CD4-positive, alpha-beta T cell treated with Interleukin-17A for 1 hour (primary cell): ENCODE measurements at places on chromosomes 1 and 21.

DNA sequence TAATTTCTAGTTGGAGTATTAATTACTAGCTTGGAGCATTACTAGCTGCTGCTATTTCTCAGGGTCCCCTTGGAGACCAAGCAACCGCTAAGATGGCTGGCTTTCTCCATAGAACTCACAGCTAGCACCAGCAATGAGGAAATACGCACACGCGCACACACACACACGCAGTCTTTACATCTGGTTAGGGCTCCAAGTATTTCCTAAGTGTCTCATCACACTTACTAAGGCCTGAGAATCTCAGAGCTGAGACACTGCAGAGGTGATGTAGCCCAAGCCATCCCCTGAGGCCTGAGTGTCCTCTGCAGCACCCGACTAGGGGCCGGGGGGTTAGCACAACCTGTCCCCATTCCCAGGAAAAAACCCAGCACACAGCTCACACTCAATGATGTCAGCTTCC lies 42.5 kb downstream of the ITPKB start:
- no peak for DNase-seq

- DNase-seq: no peak
Measured at GRCh38 chr1:95393434-95393833, 159.4 kb downstream of the RWDD3 start.

DNA sequence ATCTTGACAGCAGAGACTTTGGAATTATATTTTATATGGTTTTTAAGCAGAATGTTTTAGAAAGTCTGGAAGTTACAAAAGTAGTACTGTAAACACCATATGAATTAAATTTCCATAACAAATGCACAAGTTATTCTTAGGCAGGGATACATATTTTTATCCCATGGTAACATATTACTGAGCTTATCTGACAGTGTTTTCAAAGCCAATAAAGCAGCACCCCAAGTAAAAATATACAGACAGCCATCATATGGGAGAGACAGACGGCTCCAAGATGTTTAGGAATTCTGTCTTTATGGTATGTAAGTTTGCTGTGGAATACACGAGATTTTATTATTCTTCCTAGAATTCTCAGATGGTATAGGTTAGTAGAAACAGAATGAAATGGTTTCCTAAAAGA lies 12.0 kb upstream of the GNG4 start:
- DNase-seq: no peak

GRCh38 chr1:57483954-57484353 lies 60.1 kb upstream of the DAB1 start:
- no peak for DNase-seq

- DNase-seq: no peak
Measured at GRCh38 chr1:73887412-73887811, 310.6 kb downstream of the LRRIQ3 start.

GRCh38 chr1:53104289-53104913 lies 38.0 kb downstream of the SLC1A7 start:
- no peak for DNase-seq

- DNase-seq: no peak
Measured at GRCh38 chr1:95252422-95252821, 18.4 kb downstream of the RWDD3 start.

DNA sequence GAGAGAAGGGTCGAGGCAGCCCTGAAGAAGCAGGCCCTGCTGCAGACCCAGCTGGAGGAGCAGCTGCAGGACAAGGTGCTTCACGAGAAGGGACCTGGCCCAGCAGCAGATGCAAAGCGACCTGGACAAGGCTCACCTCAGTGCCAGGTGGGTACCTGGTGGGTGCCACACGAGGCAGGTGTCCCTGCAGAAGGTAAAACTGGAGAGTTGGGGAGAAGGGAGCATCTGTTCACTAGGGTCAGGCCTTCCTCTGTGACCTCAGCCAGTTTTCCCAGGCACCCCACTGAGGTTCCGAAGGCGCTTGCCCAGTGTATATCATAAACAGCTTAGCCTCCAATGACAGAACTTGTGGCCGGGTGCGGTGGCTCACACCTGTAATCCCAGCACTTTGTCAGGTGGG lies 5.5 kb upstream of the NBPF3 start:
- DNase-seq: no peak

GRCh38 chr1:229024528-229025130 lies 246.3 kb upstream of the RAB4A start:
- no peak for DNase-seq

DNA sequence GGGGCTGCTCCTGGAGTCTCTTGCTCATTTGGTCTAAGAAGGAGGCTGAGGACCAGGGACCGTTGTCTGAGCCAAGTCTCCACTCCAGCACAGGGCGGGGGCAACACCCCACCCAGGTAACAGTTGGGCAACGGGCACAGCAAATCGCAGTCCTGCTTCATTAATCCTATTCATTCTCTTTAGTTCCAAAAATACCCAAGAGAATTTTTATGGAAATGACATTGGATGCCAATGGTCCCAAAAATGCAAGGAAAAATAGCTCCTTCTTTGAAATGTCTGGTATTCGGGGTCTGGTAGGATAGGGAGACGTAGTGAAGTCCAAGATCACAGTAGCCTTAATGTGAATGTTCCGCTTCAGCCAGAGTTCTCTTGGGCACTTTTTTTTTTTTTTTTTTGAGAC lies 74.0 kb downstream of the ATP5PO start:
- no peak for DNase-seq

GRCh38 chr1:63848733-63849132 lies 74.9 kb downstream of the ROR1 start:
- no peak for DNase-seq

- no peak for DNase-seq
Measured at GRCh38 chr21:26148071-26148839, 22.3 kb downstream of the APP start.

GRCh38 chr21:25934771-25935224 lies 200.0 kb downstream of the GABPA start:
- DNase-seq: no peak

DNA sequence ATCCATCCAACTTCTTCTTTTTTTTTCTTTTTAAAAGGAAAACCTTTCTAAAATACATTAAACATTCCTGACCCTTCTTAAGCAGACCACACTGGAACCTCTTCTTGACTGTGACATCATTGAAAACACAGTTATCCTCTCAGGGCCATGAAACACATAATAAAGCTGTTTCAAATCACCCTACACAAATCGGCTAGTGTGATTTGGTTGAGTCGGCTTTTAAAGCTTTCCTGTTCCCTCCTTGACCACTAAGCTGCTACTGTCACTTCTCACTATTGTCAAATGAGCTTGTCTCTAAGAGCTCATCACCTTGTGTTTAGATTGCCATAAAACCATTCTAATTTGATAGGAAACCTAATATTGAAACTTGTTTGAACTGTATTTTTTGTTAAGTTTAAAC lies 5.9 kb downstream of the USP24 start:
- DNase-seq: peak; percentile 31

DNA sequence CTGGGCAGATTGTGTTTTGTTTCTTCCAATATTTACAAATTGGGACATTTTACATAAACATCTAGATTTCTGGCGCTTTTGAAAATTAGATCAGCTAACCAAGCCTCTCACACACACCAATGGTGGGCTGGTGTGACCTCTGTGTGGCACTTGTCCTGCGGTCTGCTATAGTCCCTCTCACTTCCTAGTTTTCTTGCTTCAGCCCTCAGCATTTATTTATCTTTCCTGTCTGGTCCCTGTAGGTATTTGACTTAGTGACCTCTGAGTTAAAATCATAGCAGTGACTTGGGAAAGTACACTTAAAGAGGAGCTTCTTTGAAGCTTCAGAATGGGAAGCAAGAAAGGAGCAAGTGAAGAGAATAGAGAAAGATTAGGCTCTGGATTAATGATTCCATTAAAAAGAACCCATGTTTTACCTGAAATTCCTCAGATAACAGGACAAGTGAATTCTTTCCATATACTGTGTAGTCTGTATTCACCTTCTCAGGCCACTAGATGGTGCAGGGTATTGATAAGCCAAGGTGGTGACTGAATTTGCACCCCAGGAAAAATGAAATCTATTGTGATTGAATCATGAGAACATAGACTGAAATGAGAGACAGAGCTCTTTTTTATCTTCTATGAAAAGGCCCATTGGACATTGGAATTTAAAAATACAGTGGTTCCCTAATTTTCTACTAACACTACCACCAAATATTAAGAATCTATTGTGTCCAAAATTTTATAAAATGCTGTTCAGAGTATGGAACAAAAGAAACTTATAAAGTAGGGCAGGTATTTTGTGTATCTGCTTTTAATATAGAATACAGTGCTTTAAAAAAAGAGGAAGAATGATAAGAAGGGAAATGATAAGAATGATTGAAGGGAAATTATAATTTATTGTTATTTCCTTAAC lies 7.1 kb upstream of the DIPK1A start:
- peak; percentile 72 for DNase-seq

DNA sequence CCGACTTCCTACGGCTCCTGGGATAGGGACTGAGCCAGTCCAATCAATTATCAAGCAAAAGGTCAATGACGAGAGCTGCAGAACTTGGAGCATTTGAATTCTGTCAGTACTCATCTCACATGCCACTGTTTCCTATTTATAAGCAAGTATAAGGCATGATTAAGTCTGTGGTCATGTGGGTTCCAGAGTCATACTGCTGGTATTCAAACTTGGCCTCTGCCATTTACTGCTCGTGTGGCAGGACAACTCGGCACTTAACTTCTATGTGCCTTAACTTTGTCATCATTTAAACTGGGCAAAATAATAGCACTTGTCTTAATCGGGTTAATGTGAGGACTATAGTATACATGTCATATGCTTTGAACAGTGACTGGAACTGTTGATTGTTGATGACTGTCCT lies 44.9 kb upstream of the TNFSF18 start:
- DNase-seq: no peak

DNA sequence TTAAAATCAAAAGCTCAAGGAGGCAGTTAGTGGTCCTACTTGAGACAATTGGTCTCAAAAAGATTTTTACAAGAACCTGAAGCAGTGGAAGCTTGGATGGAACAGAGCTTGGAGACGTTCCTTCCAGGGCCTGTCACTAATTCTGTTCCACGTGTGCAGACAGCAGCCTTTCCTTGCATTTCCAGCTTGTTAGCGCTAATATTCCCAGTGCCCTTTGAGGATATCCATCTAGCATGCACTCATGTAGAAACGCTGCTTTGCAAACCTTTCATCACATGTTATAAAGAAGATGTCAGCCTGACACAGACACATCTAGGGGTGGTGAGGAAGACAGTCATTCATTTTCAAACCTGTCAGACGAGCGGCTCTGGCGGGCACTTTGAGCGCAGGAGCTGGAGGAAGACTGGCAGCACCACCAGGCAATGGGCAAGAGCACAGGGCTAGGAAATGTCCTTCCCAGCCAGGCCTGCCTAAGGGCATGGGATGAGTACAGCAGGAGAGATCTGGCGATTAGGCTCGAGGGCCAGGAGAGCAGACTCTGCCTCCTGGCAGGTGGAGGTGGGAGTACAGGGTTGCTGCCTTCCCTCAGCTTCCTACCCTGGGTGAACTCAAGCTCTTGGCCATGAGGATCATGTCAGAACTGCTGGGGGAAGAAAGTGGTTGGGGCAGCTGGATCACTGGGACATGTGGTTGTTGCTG lies 55.5 kb downstream of the CASQ2 start:
- DNase-seq: no peak
